ENCODE measurements at places on chromosomes 12 and 14.

DNA sequence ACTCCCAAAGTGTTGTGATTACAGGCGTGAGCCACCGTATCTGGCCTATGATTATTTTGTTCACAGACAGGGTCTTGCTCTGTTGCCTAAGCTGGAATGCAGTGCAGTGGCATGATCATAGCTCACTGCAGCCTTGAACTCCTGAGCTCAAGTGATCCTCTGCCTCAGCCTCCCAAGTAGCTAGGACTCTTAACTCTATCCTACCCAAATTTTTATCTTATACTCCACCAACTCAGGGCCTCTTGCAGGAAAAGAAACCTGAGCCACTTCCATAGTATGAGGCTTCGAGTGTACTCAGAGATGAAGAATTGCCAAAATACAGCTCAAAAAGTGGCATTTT lies 828 bp downstream of the MMAB start:
- DNase-seq, result no peak

GRCh38 chr12:11134305-11134704 lies at the start of gene TAS2R30:
TSS of gene TAS2R30 (minus strand) at chr12:11134644. CDS start at chr12:11134244, 400 bp downstream.
- DNase-seq, result no peak

DNA sequence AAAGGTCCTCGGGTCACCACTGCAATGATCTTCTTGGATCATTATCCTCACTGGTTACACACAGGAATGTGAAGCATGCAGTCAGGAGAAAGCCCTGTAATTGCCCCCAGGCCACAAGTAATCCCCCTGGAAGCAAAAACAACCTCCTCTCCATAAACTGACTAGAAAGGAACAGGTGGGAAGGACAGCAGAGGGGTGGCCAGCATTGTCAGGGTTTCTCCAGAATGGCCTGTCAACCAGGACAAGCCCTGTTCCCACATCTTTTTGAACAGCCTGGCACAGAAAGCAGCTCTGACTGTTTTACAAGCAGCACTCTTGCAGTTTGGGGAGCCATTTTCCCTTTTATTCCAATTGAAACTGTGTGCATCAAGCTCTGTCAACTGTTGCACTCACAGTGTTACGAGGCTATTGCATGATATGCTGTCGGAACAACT lies 36.1 kb downstream of the TMCC3 start:
- no peak for DNase-seq

DNA sequence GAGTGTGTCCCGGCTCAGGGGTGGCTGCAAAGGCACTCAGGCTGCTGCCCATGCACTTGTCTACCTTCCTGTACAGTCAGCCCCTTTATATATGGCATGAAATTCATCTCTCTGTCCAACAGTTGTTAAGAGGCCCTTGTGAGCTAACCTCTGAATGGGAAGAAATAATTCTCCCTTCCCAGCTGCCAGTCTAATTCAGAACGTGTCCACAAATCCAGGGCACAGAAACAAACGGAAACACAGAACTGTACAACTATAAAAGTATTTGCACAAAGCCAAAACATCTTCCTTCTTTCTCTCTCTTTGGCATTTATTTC lies 849 bp downstream of the KRT5 start:
- DNase-seq, result no peak

DNA sequence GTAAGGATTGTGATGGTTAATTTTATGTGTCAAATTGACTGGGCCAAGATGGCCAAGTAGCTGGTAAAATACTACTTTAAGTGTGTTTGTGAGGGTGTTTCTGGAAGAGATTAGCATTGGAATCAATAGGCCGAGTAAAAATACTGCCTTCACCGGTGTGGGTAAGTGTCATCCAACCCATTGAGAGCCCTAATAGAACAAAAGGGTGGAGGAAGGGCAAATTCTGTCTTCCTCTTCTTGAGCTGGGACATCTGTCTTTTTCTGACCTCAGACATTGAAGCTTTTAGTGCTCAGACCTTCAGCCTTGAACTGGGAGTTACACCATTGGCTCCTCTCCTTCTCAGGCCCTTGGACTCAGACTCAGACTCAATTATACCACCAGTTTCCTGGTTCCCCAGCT lies 8.0 kb upstream of the ETV6 start:
- DNase-seq, result no peak

DNA sequence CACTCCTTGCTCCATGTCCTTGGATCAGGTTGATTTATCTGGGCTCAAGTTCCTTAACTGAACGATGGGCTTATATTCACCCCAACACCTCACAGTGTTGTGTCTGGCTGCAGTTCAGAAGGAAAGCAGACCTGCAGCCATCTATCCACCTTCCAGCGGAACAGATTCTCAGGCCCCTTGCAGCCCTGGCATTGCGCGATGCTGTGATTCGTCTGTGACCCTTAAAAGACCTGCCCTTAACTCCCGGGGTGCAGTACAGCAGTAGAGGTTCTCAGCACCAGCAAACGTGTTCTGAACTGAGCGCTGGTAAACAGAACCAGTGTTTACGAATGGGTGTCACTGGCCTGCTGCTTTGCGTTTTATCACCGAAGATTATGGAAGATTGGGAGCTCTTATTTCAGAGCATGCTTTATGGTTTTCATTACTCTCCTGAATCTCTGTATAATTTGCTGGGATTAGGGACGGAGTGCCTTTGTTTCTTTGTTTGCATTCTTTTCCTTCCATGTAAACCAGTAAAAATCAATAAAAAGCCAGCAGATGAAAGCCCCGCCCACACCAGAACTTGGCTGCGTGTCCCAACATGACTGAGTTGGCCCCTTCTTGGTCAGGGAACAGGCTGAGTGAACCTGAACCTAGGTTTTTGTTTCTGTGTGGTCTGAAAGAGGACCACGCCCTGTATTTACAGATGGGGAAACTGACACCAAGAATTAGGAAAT lies 286.7 kb upstream of the CRY1 start:
- DNase-seq, result peak; percentile 77

- DNase-seq, result no peak
Observed at GRCh38 chr14:93691042-93691780, 97.1 kb downstream of the PRIMA1 start.

DNA sequence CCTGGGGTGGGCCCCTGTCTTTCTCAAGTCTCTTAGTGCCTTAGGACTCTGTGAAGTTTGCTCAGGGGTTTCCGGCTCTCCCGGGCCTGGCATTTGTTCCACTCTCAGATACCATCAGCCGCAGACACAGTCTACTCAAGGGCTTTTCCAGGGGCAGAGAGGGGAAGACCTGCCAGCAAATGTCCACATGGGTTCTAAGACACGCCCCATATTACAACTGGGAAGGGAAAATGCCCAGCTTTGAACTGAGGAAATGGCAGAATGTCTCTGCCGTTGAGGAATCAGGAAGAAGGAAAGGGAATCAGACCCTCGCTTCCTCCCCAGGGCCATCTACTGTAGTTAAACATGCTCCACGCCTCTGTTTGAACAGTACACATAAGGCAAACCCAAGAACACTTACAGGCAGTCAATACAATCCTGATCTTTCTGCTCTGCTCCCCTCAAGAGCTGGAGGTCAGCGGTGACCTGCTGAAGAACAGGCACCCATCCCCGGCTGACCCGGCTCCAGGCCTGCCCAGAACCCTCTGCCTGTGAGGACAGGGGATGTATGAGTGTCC lies 7.9 kb downstream of the CCDC85C start:
- DNase-seq, result peak; percentile 62

DNA sequence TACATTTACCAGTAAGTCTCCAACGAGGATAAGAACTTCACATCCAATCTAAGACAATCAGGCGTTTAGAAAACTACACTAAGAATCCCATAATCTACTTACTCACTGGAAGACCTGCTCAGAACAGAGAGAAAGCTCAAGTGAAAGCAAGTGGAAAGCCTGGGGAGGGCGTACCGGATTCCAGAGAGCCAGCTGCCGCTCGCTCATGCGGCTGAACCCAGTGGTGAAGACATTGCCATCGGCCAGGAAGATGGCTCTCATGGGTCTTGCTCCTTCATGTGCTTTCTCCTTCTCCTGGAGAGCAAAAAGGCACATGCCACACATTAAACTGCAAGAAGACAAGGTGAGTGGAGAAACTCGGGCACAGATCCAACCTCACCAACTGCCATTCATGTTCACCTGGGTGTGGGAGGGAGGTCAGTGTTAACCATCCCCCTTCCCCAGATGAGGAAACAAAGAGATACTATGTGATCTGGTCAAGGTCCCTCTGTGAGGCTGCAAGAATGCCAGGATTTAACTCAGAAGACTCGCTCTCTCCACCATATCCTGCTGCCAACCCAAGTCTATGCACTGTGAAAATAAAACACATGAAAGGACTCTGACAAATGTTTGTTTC lies 23.5 kb upstream of the SELPLG start:
- no peak for DNase-seq
